ENCODE measurements at places on chromosomes 3 and 15. TPM values are rescaled to one million over a fixed set of nuclear protein-coding genes. Genes with fewer than 3 reads are reported as not detected.

The GOLGA8K gene
- 0.89 TPM for total RNA-seq

The CD200R1 gene
- 0.14 TPM for total RNA-seq

The IFRD2 gene
- 90.7 TPM for total RNA-seq

The GCSAM gene
- total RNA-seq = not detected

The AGBL1 gene
- total RNA-seq = not detected

The SLC28A1 gene
- 0.05 TPM for total RNA-seq

The CCR5 gene
- not detected for total RNA-seq

The SEMA3B gene
- total RNA-seq = 8.6 TPM

The STRIT1 gene
- total RNA-seq = not detected

The TGM5 gene
- total RNA-seq = not detected

The FBN1 gene
- 5.0 TPM for total RNA-seq

The GOLGA8B gene
- 18.3 TPM for total RNA-seq

The LIPC gene
- total RNA-seq = 0.11 TPM

The FGF12 gene
- 0.69 TPM for total RNA-seq

The MED12L gene
- 0.39 TPM for total RNA-seq

The CHRM5 gene
- 0.02 TPM for total RNA-seq

The SLC2A2 gene
- total RNA-seq = not detected

The CSTA gene
- total RNA-seq = 1.1 TPM

The EXOSC7 gene
- total RNA-seq = 49.6 TPM

The SLC28A2 gene
- not detected for total RNA-seq

The DLL4 gene
- 0.65 TPM for total RNA-seq

The MST1R gene
- 6.9 TPM for total RNA-seq

Data from A549 treated with CORT108297 at 1 μM for 4 hours (cell line).